ENCODE measurements at places on chromosomes 4 and X.

DNA sequence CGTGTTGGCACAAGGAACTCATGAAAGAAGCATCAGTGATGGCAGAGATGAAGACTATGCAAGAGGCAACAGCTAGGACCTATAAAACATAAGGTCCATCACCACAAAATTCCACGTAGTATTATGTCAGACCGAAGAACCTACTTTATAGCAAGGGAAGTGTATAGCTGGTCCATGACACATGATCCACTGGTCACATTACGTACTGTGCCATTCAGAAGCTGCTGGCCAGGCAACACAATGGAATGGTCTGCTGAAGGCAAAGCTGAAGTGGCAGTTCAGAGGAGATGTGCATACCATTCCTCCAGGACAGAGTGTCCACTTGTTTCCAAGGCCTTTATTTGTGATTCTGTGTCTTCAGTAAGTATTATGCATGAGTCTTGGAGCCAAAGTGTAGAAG, 215.5 kb upstream of the UGT8 start:
- DNase-seq = no peak

- no peak for DNase-seq
These were observed 123.5 kb upstream of the JADE1 start for GRCh38 chr4:128686032-128686465.

- DNase-seq = no peak
These were observed 193.4 kb downstream of the GRID2 start for GRCh38 chr4:92497141-92497540.

- peak; percentile 26 for DNase-seq
These were observed 40.3 kb downstream of the FANCB start for GRCh38 chrX:14832586-14832985.

GRCh38 chr4:93791570-93792195, 36.9 kb upstream of the ATOH1 start:
- DNase-seq = peak; percentile 48

DNA sequence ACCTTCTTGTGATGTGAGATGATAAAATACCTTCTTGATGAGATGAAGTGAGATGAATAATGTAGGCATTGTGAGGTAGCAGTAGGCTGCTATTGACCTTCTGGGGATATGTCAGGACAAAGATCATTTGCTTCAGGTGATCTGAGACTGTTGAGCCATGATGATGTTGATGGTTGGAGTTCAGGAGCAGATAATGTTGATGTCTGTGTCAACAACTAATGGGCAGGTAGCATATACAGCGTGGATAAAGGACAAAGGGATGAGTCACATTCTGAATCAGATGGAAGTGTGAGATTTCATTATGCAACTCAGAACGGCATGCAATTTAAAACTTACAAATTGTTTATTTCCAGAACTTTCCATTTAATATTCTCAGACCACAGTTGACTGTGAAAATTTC, 57.3 kb downstream of the RAP1GDS1 start:
- DNase-seq = no peak

GRCh38 chr4:110452546-110452945, 23.4 kb upstream of the ENPEP start:
- DNase-seq = no peak

- no peak for DNase-seq
These were observed 270.3 kb upstream of the HS3ST1 start for GRCh38 chr4:11698846-11699590.

- peak; percentile 34 for DNase-seq
These were observed 15.2 kb downstream of the HSD17B11 start for GRCh38 chr4:87375719-87376291.

GRCh38 chrX:39996536-39996935, 101.2 kb downstream of the BCOR start:
- DNase-seq = no peak

GRCh38 chrX:95885074-95885473, 799.6 kb upstream of the DIAPH2 start:
- peak; percentile 31 for DNase-seq

Data from hindlimb muscle (tissue), 1 donor.